ENCODE measurements at places on chromosomes 1 and 21.

- peak; percentile 94 for DNase-seq
These were observed 61.1 kb downstream of the TOMM20 start for GRCh38 chr1:235067396-235068157.

DNA sequence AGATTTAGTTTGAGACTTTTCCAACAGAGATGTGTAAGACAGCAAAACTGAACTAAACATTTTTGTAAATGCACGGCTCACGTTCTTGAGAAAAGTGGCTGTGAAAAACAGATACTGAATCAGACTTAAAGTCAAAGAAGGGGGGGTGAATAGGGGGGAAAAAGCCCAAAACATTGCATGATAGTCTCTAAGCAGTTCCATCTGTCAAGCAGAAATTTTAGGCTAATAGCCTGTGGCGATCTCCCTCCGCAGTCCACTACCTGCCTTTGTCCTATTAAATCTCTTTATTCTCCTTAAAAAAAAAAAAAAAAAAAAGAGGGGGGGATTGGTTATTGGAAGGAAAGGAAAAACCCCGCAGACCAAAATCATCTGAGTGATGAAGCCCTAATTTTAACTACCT, 217.6 kb upstream of the NFIA start:
- no peak for DNase-seq

GRCh38 chr1:98045767-98046641, 125.2 kb upstream of the DPYD start:
- DNase-seq: no peak

DNA sequence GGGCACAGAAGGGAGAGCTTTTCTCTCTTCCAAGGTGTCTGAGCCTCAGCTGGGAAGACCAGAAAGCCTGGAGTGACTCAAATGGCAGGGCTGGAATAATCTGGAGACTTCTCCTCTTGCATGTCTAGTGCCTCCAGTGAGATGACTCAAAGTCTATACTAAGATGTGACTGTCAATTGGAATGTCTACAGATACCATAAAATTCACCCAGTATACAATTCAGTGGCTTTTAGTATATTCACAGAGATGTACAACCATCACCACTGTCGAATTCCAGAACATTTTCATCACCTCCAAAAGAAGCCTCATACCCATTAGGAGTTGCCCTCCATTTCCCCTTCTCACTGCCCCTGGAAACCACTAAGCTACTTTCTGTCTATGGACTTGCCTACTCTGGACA, 47.9 kb upstream of the CNN3 start:
- peak; percentile 87 for DNase-seq

GRCh38 chr1:229572286-229572685, 13.8 kb upstream of the ABCB10 start:
- no peak for DNase-seq

DNA sequence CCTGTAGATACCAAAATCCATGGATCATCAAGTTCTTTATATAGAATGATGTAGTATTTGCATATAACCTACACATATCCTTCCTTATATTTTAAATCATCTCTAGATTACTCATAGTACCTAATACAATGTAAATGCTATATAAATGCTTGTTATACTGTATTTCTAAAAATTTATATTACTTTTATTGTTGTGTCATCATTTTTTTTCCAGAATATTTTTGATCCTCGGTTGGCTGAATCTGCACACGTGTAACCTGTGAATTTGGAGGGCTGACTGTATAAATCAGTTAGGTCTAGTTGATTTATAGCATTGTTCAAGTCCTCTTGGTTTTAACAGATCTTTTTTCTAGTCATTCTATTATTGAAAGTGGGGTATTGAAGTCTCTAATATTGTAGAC, 23.3 kb downstream of the OBSCN start:
- DNase-seq: no peak

- no peak for DNase-seq
These were observed 50.6 kb downstream of the COLGALT2 start for GRCh38 chr1:183986941-183987340.

GRCh38 chr1:88701275-88701674, 17.2 kb downstream of the PKN2 start:
- no peak for DNase-seq

- no peak for DNase-seq
These were observed 207.5 kb upstream of the SAMSN1 start for GRCh38 chr21:14753466-14754258.

- DNase-seq: no peak
These were observed 231.2 kb upstream of the CACYBP start for GRCh38 chr1:174768516-174768915.

All from non-pigmented ciliary epithelial cell (primary cell).